ENCODE measurements at places on chromosomes 3 and 15.

DNA sequence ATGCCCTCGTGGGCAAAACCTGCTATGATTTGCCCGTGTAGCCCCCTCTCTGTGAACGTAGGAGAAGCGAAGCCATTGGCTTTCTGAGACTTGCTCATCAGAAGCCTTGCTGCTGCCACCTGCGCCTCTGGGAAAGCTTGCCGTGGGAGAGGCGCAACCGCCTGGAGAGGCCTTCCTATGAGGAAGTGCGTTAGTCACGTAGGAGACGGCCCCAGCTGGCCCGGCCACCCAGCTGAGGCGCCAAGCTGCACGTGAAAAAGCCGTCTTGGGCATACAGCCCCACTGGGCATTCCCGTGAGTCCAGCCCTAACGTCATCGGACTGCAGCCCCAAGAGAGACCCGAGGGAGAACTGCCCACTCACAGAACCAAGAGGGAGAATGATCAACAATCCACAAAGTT, 49.1 kb upstream of the TJP1 start:
- DNase-seq = no peak

DNA sequence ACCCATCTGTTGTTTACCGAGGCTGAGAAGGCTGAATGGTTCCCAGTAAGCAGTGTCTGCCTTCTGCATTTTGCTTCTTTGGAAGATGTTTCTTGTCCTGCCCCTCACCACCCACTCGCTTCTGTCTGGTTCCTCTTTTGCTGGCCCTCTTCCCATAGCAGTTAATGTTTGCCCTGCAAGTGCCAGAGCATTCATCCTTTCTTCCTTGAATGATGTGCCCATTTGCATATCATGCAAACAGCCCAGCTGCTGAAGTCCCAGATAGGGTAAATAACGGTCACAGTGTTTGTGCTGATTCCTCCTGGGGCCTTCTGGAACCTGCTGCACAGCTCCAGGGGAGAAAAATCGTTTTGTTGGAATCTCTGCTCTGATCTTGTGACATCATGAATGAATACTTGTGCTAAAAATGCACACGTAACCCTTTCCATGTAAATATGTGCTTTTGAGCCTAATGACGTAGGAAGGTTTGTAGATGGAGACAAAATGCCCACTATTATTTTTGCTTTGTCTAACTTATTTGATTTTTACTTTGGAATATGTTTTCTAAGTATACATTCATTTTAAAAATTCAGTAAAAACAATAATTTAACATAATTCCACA, 381.0 kb downstream of the SOX2 start:
- no peak for DNase-seq

DNA sequence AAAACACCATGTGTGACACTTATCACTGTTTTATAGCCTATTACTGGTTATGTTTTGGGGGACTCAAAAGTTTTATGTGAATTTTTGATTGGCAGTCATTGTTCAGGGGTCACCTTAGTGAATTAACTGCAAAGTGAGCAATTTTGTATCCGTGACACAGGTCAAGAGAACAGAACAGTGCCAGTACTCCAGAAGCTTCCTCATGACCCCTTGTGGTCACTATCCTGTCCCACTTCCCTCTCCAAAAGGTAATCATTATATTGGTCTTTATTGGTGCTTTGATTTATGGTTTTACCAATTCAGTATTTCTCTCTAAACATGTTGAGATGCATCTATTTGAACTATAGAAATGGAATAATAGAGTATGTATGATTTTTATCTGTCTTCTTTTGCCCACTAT, 107.1 kb downstream of the STT3B start:
- no peak for DNase-seq

GRCh38 chr15:58306591-58307312, 125.0 kb upstream of the LIPC start:
- no peak for DNase-seq

GRCh38 chr3:149542375-149543312, 68.1 kb downstream of the TM4SF4 start:
- no peak for DNase-seq

- DNase-seq = no peak
Observed at GRCh38 chr3:39911465-39912309, 102.3 kb downstream of the MYRIP start.

GRCh38 chr3:14512281-14512941, 27.7 kb downstream of the GRIP2 start:
- no peak for DNase-seq

DNA sequence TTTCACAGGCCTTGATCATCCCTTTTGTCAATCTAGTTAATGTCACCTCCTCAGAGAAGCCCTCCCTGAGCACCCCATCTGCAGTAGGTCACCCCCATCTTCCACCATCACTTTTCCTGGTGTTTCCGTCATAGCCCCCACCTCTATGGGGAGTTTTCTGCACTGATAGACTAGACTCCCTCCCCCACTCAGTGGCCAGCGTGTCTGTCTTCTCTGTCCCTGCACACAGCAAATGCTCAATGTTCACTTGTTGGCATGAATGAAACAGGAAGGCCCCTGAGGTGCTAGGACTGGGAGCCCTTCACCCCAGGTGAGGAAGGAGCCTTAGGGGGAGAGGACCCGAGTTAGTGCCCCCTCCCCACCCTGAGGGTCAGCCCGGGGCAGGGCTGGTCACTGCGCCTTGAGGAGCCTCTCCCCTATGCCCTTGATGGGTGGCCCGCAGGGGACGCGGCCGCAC, 15.8 kb upstream of the FANCD2 start:
- no peak for DNase-seq

DNA sequence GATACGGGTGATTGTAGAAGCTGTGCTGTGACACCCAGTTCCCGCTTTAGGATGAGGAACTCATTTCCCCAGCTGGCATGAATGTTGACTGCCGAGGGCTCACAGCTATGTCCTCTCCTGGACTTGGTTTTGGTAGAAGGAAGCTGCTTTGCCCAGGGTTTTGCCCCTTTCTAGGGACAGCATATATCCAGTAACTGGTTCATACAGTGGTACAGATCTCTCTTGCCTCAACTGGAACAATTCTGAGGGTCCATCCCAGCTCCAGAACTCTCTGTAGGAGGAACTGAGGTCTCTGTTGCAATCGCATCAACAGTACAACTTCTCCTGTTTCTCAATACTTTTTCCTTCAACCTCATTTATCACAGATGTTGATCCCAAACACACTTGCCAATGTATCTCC, 54.5 kb upstream of the FNDC3B start:
- DNase-seq = no peak

DNA sequence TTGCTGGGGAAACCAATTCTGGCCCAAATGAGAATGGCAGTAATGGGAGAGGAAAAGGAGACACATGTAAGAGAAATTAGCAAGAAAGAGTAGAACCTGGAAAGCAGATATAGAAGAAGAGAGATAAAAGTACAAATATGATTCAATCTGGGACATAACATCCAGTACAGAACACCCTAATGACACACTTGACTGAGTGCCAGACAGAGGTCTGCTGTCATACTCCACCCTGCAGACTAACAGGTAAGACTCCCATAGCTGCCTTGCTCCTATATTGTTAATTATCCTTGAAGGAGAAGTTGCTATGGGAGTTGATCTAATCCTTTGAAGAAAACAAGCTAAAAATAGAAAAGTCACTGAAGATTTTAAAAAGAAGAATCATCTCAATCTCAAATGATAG, 21.1 kb downstream of the CCPG1 start:
- DNase-seq = no peak

DNA sequence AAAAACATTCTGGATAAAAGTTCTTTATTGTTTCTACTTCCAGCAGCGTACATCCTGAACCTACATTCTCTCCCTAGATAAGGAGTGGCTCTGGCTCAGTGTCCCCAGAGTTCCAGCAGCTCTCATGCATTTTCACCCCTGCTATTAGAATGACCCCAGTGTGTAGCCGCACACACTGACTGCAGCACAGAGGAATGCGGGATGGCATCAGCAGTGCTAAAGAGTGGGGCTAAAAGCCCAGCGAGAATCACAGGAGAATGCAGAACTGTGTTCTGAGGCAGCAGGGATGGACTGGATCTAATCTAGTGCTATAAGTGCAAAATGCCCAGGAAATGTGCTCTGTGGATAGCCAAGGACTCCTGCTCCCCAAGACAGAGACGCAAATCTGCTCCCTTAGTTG, 66.4 kb upstream of the TJP1 start:
- DNase-seq = no peak

DNA sequence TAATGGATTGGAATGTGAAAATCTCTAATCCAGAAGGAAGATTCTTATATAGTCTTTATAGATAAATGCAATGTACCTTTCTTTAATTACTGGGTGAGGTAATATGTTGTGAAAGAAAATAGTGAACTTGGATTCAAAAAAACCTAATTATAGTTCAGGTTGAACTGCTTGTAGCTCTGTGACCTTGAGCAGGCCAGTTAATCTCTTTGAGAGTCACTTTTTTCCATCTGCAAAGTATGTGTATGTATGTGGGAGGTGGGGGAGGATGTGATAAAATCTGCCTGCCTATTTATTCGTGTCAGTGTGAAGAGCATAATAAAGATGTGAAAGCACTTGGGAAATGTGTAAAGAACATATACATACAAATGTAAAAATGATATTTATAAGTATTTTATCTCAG, 34.4 kb downstream of the GLCE start:
- no peak for DNase-seq

DNA sequence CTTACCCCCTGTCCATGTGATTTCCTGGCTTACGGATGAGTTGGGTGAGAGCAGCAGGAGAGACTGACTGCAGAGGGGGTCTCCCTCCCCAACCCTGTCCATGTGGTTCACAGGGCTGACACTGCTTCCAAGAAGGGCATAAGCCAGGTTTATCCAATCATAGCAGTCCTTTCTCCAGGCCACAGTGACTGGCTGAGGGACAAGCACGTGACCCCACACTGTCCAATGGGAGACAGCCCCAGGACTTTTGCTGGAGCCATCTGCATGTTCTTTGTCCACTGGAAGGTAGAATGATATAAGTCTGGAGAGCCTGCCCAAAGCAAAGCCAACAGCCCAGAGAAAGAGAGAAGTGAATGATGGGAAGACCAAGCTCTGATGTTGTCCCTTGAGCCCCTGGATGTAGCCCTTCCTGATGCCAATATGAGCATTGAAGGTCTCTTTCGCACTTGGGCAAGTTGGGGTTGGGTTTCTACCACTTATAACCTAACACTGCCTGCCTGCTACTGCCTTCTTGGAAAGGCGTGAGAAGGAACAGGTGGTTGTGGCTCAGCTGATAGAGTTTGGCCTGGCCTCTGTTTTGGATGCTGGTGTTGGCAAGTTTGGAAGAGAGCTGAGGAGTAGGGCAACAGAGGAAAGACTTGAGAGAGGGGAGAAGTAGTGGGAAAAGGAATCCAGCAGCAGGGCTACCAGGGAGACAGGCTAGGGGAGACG, 41.3 kb upstream of the GRIP2 start:
- DNase-seq = no peak

GRCh38 chr3:57038466-57039164, 21.8 kb upstream of the SPATA12 start:
- DNase-seq = no peak

DNA sequence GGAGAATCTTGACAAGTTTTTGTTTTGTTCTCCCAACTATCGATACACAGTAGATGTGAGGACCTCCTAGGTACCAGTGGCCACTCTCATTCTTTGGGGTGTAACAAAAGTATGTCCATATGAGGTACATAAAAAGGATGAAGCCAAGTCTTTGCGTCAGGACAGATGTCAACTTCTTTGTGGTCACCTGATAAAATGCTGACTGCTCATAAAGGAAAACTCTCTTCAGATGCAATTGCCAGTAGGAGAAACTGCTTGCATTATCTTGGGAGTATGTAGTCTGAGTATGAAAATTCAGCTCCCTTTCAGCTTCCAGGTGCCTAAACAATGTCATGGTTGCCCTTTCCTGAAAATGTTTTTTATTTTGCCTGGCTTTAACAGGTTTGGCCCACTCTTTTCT, 123.8 kb upstream of the GOLIM4 start:
- no peak for DNase-seq

DNA sequence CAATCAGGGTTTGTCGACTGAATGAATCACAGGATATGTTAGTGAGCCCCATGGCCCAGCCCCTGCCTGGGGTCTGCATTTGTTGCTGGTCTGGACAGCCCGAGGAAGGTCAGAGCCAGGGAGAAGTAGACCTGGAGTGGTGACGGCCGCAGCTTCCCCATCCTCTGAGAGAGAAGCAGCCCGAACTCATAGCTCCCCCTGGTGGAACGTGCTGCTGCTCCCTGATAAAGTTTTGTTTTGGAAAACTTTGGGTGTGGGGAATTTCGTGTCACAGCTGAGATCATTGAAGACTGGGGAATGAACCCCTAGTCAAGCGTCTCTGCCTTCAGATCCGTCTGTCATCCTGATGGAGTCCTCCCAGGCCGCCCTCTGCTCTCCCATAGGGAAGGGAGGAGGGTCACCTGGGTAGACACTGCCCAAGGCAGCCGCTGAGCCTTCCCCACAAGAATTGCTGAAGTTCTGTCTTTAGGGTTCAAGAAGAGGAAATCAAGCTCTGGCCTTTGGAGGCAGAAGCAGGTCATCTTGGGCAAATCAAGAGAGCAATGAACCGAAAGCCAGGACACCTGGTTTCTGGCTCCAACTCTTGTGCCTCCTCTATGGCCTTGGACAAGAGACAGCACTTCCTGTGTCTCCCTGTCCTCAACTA, 60.5 kb downstream of the GLDN start:
- DNase-seq = no peak

GRCh38 chr15:63449731-63450130, 54.7 kb upstream of the USP3 start:
- DNase-seq = no peak

DNA sequence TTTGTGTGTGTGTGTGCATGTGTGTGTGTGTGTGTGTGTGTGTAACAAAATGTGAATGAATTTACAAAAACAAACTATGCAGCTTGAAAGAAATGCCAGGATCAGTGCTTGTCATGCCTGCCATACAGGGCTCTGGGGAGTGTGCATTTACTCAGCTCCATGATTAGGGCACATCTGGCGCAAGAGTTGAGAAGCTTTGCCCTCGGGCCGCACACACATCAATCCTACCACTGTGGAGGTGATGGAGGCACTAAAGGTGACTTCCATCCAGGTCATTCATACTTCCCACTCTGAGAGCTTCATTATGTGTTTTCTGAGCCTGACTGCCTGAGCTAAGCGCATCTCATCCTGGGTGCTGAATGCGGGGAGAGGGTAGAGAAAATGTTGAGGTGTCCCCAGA, 72.0 kb upstream of the ZBED2 start:
- DNase-seq = no peak

DNA sequence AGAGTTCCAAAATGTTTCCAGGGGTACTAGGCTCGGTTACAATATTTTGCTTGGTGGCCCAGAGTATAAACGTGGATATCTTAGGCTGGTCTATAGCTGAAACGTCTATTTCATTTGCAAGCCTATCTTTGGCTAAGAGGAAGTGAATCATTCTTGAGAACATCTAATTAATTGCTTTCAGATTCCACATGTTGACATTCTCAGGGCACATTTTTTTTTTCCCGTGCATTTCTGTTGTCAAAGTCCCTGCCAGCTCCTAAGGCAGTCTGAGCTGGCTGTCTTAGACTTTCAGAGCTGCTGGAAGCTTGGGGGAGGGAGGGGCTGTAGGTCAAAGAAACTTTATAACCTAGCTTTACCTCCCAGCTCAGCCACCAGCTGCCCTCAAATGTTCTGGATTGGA, 23.2 kb upstream of the LAMP3 start:
- DNase-seq = no peak

GRCh38 chr3:107739227-107739626, 216.5 kb downstream of the BBX start:
- no peak for DNase-seq
